NCI-H2081 treated with DMSO at 0.1 percent for 48 hours (cell line): ENCODE measurements at places on chromosomes 4 and X.

GRCh38 chrX:132463411-132463810 lies 25.4 kb downstream of the MBNL3 start:
- no peak for DNase-seq

GRCh38 chr4:53193111-53193510 lies 172.8 kb downstream of the SCFD2 start:
- no peak for DNase-seq

DNA sequence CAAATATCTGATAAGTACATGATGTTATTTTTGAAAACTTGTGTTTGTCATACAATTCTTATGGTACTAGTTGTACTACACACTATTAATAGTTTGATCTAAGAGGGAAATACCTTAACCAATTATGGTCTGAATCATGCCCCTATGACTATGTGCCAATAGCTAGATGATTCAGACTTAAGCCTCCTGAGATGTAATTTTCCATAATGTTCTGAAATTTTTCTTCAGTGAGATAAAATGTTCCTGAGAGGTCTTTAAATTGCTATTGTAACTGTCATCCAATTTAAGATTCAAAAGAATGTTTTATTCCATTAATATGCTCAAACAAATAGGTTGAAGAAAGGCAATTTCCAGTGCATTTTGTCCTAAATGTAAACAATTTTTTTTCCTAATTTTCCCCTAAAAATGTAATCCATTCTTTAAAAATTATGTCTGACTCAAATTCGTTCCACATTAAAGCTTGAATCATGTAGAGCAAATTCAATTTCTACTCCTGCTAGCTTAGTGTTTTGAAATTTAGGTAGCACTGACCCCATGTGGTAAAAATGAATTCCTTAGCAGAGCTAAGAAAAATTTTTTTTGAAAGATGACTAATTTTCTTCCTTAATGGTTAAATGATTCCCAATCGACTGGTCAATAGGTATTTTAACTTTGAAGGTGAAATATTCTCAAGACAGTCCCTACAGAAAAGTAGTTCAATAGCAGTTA lies 49.1 kb downstream of the APOOL start:
- no peak for DNase-seq

DNA sequence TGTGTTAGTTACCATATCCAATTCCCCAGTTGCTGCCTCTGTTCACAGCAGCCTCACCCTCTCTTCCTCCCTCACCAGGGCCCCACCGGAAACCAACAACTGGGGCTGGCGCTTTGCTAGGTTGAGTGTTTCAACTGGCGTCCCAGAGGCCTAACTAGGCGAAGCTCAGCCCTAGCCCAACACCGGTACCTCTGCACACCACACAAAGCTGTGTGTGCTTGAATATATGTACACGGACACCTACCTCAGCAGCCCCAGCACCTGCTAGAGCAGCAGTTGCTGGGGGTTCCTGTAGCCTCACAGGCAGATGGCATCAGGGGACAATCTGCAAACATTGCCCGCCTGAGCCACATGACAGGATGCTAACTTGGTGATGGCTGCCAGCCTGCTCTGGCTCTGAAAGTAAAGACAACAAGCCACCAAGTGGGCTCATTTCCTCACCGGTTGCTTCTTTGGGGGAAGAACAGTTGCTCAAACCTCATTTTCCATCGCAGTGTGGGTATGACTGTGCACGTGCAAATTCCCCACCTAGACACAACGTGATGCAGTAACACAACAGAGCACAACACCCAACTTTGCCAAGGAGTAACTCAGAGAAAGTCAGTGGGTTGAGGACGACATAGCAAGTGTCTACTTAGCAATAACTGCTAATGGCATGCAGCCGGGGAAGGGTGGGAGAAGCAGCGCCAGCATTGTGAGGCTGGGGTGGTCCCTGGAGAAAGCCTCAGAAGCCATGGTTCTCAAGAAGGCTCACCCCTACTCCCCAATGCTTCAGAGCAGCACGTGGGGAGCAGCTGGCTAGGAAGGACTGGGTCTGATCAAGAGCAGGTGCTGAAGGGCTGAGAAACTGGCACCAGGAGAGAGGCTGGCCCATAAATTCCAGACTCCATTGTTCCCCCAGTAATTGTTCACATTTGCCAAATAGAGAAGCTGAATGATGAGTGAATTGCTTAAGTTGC lies 139.5 kb downstream of the SH3KBP1 start:
- DNase-seq, result no peak

DNA sequence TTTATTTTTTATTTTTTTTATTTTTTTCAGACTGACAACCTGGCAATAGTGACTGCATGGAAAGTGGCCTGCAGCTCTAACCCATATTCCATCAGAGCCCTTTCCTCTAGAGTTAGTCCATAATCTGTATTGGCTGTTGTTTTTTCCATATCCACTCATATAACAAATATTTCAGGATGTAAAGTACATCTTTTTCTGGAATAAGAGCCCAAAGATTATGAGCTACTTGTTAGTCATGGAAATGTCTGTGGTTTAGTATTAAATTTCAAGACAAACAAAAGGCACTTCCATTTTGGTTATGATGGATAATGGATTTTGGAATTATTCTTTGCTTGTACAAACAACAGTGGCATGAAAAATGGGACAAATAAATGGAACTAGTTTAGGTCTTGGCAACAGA lies 296.0 kb upstream of the HS3ST1 start:
- no peak for DNase-seq

GRCh38 chr4:142824368-142824767 lies 21.7 kb downstream of the INPP4B start:
- no peak for DNase-seq

DNA sequence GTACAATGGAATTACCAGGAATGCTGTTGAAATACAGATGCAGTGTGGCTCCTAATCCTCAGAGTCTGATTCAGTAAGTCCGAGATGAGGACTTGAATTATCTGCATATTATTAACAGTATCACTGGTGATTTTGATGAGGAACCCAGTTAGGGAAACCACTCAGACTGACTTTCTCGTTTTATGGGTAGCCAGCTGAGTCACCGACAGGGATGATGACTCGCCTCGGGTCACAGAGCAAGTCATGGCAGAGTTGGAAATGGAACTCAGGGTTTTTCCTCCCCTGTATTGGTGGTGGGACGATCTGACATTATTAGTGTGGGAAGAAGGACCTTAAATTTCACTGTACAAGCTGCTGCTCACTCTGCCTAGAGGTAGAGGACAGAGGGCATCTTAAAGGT lies 51.3 kb downstream of the RTL9 start:
- no peak for DNase-seq

GRCh38 chrX:120604361-120604782 lies 471 bp downstream of the MCTS1 start:
- peak; percentile 32 for DNase-seq

- no peak for DNase-seq
Observed at GRCh38 chrX:56783996-56784620, 55.1 kb downstream of the NBDY start.

- DNase-seq, result no peak
Observed at GRCh38 chr4:7830747-7831146, 108.9 kb downstream of the AFAP1 start.

- DNase-seq, result no peak
Observed at GRCh38 chr4:85209161-85209560, 242.7 kb upstream of the WDFY3 start.
